ENCODE measurements at places on chromosomes 2 and 18.

DNA sequence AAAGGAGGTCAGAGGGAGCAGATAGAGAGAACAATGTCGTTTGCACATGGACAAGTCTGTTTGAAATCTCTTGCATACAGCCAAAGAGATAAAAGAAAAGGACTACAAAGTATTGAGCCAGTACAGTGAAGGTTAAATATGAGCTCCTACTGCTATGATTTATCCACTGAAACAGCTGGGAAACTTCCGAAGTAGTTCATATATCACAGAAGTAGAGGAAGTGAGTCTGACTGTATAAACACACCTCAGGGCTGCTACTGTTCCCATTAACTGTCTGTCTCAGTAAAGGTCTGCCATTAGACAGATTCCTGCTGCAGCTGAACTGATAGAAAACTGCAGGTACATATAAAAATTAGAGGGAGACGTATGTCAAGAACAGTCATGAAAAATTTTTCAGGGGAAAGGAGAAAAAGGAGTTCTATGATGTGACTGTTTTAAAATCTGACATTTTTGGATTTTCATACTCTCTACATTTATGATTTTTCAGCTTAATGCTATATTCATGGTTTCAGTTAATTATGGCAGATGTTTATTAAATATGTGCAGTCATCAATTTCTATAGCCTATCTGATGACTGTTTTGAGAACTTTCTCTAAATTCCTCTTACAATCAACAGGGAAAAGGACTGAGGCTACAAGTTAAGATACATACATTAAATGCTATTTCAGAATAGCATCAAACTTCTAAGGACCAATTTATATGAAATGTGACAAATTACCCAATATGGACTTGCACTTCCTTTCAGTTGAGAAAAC, 364.7 kb downstream of the ERBB4 start:
- DNase-seq = no peak

GRCh38 chr2:29261003-29261402, 145.8 kb downstream of the CLIP4 start:
- no peak for DNase-seq

DNA sequence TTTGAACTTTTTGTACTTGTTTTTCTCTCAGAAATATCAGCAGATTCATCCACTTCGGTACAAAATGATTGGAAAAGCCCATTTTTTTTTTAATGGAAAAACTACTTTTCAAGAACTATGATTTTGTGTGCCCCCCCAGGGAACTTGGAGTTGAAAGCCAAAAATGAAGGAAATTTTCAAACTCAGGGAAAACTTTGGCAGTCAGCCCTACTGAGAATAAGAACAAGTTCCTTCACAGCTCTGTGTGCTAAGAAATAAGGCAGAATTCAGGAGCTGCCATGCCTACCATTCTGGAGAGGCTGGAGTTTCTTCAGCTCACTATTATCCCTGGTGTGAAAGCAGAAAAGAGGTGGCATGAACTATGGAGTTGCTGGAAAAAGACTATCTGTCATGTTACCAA, 226.0 kb upstream of the SLC35G4 start:
- no peak for DNase-seq

- no peak for DNase-seq
Observed at GRCh38 chr2:127134833-127135830, 28.2 kb upstream of the BIN1 start.

GRCh38 chr2:205969584-205969983, 116.4 kb downstream of the INO80D start:
- no peak for DNase-seq

GRCh38 chr2:233445152-233445830, 91.0 kb downstream of the DGKD start:
- no peak for DNase-seq

- no peak for DNase-seq
Observed at GRCh38 chr2:176087330-176088047, 3.7 kb upstream of the EVX2 start.

DNA sequence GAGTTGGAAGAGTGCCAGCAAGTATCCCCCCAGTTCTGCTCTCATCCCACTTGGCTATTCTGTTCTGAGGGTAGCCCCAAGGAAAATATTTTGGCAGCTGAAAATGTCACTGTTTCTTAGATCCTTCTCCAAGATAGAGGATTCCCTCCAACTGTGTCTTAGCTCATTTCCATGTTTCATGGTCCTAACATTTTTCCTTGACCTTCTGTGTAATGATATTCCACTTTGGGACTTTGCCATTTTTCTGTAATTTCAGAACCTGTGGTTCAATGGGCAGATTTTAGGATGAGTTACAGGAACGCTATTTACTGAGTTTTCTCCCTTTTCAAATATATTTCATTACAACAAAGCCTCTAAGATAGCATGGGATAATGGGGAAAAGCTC, 34.7 kb downstream of the NHEJ1 start:
- DNase-seq = no peak

- DNase-seq = no peak
Observed at GRCh38 chr2:45614871-45615415, 3.9 kb upstream of the SRBD1 start.

DNA sequence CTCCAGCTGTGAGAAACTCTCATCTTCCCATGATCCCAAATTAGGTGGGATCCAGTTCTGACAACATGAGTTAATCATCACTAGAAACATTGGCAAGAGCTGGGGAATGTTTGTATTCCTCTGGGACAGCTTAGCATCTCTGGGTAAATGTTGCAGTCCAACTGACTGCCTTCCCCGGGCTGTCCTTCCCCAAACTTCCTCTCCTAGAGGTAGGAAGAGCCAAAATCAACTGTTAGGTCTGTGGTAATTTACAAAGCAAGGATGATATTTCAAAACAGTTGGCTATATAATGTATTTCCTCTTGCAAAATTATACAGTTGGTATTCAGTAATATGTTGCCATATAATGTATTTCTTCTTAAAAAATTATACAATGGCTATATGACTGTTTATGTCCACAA, 148.5 kb downstream of the MGAT5 start:
- peak; percentile 62 for DNase-seq

- no peak for DNase-seq
Observed at GRCh38 chr2:144508172-144508851, 11.6 kb downstream of the ZEB2 start.

DNA sequence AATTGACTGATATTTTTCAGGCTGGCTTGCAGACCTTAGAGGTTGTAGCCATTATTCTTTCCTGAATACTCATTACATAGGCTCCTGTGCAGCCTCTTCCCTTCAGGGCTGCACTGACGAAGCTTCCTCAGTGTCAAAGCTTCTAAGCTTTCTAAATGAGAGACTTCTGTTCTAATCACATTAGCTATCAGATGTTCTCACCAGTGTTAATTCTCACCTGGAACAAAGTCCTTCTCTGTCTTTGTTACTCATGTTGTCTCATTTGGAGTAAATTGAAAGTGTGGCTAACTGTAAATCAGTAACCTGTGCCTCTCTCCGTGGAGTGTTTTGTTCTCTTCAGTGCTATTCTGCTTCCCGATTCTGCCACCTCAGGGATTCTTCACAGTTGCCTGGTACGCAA, 76.9 kb downstream of the MC4R start:
- DNase-seq = no peak

GRCh38 chr18:48477348-48477747, 61.5 kb upstream of the CTIF start:
- DNase-seq = no peak

DNA sequence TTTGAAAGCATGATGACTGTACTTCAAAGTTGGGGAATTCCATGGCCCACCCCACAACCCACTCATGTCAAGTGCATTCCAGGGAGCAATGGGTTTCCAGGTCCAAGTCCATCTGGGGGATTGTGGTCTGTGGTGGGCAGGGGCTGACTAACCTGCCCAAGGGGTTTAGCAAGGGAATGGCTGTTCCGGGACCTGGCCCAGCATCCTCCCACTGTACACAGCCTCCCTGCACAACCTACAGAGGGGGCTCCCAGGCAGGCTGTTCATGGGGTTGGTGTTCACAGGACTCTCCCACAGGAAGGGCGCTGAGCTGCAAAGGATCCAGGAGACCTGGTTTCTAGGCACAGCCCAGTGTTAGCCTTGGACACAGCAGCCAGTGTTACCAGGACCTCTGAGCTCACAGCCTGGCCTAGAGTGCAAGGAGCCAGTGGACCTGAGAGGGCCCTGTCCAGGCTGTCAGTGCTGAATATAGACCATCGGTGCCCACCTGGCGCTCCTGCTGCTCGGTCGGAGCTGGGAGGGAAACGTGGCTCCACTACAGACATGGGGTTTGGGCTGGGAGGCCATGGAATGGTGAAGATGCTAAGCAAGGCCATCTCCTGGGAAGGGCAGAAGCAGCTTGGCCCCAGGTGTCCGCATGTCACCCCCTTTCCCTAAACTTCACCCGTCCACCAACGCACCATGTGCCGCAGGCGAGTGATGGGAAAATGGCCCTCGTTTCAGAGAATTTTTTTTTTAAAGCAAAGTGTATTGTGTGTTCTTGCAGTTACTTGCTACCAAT, 317.2 kb downstream of the GBX2 start:
- DNase-seq = no peak

DNA sequence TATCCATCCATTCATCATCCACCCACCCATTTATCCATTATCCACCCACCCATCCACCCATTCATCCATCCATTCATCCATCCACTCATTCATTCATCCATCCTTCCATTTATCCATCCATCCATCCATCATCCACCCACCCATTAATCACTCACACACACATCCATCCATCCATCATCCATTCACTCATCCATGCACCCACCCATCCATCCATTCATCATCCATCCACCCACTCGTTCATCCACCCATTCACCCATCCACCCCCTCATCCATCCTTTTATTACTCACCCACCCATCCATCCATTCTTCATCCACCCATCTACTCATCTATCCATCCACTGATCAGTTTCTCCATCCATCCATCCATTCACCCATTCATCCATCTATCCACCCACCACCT, 8.1 kb upstream of the TPO start:
- DNase-seq = no peak

- no peak for DNase-seq
Observed at GRCh38 chr2:8821276-8822217, 15.9 kb downstream of the KIDINS220 start.

DNA sequence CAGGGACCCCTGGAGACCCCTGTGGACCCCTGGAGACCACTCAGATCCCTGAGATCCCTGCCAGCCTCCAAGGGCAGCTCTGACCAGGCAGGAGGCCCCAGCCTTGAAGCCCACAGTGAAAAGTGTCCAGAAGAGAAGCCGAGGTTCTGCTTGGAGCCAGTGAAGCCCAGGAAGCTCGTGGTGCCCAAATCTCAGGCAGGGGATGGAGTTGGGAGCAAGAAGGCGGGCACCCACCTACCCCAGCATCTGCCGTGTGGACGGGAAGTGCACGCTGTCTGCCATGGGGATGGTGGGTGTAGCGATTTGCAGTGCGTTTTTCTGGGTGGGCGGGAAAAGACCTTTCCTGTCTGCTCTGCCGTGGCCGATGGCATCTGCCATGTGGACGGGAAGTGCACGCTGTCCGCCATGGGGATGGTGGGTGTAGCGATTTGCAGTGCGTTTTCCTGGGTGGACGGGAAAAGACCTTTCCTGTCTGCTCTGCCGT, 120.6 kb upstream of the CTDP1 start:
- no peak for DNase-seq

DNA sequence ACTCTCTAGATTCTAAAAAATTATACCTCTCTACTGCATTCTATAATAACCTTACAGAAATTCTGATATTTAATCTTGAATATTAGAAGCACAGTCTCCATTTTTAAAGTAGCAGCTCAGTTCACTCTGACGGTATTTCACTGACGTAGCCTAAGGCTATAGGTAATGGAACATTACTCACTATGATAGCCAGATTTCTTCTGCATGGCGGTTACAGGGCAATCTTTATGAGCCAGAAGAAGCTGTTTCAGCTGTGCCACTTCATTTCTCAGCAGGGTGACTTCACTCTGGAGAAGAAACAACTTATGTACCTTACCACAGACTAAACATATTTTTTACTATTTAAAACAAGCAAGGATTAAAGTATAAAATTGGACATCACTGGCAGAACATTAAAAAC, 75.3 kb upstream of the CHN1 start:
- no peak for DNase-seq

- no peak for DNase-seq
Observed at GRCh38 chr2:173354073-173354581, 545 bp upstream of the CDCA7 start.

DNA sequence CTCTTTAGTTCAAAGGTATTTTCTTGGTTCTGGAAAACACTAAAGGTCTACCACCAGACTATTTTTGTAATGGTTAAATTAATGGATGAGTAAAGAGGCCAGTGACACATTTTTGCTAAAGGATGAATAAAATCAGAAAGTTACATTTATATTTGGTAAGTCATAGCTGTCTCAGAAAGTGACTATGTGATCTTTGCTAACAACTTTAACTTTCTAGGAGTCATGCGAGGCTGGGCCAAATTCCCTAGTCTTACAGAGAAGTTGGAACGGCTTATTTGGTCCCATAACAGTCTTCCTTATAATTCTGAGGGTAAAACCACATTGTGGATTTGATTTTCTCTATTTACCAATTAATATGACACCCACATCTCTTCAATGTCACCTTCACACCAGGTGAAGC, 198.1 kb downstream of the PDE1A start:
- no peak for DNase-seq

DNA sequence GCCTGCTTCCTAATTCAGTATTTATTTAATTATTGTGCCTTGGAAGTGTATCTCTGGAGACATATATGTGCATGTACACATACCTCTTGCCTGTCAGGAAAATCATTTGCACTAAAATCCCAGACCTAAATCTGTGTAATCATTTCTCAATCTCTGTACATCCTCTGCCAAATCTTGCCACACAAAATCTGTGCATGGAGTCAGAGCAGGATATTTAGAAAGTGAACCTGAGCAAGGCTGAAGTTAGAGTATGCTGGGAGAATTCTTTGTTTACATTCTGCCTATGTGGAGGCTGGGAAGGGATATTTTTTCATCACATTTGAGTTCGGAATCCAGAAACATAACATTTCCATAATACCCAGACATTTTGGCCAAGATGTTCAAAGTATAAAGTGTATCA, 9.3 kb downstream of the XRCC5 start:
- no peak for DNase-seq

GRCh38 chr2:43222475-43223309, 3.7 kb downstream of the ZFP36L2 start:
- no peak for DNase-seq

GRCh38 chr2:184363213-184363612, 235.1 kb upstream of the ZNF804A start:
- DNase-seq = no peak

GRCh38 chr2:223185638-223186037, 133.6 kb downstream of the KCNE4 start:
- no peak for DNase-seq

- DNase-seq = no peak
Observed at GRCh38 chr2:96144481-96145035, 682 bp downstream of the DUSP2 start.

DNA sequence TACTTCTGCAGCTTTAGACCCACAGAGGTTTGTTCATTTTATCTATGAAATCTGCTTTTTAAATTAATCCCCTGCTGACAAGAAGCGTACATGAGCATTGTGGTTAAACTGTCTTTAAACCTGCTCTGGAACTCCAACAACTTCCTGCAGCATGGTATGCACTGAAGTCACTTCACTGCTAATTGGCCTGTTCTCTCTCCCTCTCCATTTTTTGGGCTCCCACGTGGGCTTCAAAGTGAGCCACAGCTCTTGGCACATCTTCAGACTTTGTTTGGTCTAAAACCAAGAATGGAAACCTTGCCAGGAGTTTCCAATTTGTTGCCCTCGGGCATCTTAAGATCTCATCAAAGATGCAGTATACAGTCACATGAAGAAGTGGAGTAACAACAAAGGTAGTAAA, 311.4 kb downstream of the LRRTM1 start:
- no peak for DNase-seq

GRCh38 chr2:10620481-10620880, 69.3 kb downstream of the NOL10 start:
- DNase-seq = no peak

Measured in NCI-H446 treated with DMSO at 0.1 percent for 48 hours (cell line).